RWPE1 (cell line): ENCODE measurements at places on chromosomes 7 and 10.

- no peak for DNase-seq
Measured at GRCh38 chr7:132882714-132883428, 199.0 kb downstream of the CHCHD3 start.

DNA sequence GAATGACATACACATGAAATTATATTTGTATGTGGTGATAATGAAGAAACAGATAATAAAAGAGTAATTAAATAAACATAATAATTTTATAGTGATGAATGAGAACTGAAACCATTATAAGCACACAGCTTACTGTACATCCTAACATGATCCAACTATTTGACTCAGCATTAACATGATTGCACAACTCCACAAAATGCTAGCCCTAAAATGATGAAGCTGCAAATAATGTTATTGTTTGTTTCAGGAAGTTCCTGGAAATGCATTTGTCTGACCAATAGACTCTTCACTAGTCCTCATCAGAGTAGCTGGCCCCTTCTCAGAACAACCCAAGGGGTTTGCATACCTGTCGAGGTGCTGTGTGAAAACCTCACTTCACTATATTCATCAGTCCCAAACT lies 115.5 kb downstream of the RTKN2 start:
- DNase-seq = no peak

GRCh38 chr7:124779194-124779593 lies 13.6 kb upstream of the GPR37 start:
- DNase-seq = no peak

DNA sequence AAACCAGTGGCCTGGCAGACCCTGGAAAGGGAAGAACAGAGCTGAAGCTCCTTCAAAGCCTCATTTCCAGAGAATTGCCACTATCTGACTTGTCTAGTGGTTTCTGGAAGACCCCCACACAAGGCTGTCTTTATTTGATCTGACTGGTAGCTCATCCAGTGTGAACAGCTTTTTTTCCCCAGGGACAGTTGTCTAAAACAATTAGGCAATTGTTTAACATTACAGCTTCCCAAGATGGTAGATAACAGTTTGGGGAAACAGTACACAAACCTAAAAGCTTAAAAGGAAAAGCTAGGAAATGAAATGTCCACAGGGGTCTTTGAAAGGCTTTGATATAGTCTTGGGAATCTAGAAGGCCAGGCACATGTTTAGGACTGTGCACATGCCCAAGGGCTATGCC lies 203.4 kb upstream of the CTBP2 start:
- no peak for DNase-seq

DNA sequence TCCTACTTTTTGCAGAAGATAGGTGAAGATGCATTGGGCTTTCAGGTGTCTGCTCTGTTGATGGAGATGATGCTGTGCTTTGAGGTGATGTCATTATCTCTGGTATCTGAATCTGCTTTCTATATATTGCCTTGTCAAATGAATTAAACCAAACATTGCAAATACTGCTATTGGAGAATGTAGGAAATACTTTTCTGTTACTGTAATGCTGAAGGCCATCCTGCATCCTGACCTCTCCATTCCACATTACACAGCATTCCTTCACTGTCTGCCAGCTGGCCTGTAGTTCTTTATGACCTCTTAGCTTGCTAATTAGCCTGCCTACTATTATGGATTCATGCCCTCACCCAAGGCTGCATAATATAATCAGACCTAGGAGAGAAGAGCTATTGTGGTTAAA lies 73.2 kb downstream of the VCL start:
- DNase-seq = no peak

DNA sequence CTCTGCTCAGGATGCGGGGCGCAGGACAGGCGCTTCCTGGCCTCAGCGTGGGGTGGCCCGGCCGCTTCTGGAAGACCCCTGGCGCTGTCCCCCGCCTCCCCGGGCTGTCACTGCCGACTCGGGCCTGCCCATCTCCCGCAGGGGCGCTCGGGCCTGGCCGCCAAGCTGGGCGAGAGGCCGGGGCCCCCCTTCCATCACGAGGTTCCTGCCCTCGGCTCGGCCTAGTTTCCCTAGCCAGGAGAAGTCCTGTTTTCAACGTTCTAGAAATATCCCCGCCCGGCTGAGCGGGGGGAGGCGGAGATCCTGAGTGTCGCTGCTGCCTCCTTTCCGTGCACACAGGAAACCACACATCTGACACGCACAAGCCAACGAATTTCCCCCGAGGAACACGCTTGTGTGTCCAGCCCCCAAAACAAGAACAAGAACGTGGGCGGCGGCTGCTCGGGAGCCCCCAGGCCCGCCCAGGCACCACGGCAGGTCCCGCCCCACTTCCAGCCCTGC lies 33.7 kb downstream of the AP5Z1 start:
- DNase-seq = no peak

- no peak for DNase-seq
Measured at GRCh38 chr10:121308020-121308419, 290.2 kb downstream of the FGFR2 start.

DNA sequence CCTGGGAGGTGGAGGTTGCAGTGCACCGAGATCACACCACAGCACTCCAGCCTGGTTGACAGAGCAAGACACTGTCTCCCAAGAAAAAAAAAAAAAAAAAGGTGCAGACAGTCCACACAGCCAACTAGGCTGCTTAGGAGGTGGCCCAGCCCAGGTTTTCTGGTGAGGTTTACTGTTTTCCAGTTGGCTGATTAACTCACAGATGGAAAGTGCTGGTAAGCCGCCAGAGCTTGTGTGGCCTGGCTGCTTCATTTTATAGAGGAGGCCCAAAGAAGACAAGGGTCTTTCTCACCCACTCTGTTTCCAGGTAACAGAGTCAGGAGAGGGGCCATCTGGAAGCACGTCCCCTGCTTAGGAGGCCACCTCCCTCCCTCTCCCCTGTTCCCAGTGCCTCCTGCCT lies 6.2 kb downstream of the RHBDD2 start:
- no peak for DNase-seq

DNA sequence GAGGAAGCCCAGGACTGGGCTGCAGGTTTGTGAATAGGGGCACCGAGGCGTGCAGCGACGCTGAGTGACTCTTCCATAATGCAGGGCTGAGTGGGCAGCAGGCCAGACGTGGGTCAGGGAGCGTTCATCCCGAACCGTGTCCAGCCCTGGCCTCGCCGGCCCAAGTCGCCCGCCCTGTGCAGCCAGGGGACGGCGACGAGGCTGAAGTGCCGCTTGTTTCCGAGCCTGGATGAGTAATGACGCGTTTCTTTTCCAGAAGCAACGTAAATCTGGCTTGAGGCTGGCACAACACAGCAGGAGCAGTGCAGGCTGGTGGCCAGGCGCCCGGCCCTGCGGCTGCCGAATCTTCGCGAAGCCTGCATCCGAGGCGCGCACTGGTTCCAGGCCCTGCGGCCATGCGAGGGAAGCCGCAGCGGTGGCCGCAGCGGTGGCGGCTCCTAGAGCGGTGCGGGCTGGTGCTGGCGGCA lies 74.0 kb upstream of the SEC61G start:
- no peak for DNase-seq

DNA sequence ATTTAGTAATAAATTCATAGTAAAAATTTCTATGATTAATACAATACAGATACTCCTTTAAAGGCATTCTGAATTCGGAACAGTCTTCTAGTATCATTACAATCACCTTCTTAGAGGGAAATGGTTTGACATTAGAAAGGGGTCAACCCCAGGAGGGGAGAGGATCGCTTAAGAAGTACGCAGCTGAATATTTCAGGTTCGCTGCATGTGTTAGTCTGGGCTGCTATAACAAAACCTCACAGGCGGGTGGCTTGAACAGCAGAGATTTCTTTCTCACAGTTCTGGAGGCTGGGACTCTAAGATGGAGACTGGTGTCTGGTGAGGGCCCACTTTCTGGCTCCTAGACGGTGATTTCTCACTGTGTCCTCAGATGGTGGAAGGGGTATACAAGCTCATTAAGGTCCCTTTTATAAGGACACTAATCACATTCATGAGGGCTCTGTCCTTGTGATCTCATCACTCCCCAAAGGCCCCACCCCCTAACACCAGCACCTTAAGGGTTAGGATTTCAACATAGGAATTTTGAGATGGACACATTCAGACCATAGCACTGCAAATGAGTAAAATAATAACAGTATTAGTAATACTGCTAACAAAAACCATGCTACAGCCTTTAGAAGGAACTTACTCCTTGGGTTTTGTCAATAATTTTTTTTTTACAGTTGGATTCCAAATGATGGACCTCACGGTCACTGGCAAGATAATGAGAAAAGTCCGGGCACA lies 34.0 kb downstream of the GNA12 start:
- no peak for DNase-seq

GRCh38 chr7:30148951-30149459 lies 14.2 kb downstream of the MTURN start:
- peak; percentile 48 for DNase-seq

DNA sequence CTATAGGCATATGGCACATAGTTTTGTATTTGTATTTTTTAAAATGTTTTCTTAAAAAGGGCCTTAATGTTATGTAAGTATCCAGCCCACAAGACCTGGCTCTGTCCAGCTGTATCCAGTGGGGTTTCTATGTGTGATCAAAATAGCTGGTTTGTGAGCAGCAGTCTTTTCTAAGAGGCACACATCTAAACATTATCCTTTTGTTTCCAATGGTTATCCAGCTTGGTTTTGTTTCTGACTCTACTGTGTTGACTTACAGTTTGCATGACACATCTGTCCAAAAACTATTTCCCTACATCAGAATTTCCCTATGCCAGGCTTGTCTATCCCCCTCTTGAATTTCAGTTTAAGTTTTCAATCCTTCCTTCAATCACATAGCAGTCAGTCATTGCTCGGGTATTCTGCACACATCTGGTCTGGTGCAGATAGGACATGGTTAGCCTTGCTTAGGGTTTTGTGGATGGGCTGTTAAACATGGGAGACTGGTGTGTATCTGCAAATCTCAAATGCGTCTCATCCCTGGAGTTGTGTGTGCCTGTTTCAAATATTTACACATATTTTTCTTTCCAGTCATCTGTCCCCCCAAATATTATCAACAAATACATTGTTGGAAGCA lies 104.2 kb downstream of the SAMD9 start:
- no peak for DNase-seq

- no peak for DNase-seq
Measured at GRCh38 chr10:61076572-61077114, 132.7 kb upstream of the RHOBTB1 start.

GRCh38 chr10:34567659-34568253 lies 247.3 kb downstream of the PARD3 start:
- no peak for DNase-seq

DNA sequence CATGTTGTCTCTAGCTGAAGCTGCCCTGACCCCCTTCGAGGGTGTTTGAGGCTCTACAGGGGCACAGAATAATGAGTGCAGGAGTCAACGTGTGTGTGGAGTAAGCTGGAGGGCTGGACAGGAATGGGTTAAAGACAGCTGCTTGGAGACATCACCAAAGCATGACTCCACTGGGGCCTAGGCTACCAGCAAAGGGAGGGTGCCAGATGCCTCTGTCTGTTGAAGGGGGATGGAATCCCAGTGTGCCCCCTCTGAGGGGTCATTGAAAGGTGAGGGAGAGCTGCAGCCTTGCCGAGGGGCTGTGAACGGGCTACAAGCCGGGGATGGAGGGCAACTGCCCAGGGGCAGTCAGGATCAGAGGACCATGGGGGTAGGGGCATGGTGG lies 51.7 kb upstream of the PODXL start:
- no peak for DNase-seq

GRCh38 chr7:115052706-115053105 lies 130.8 kb downstream of the MDFIC start:
- no peak for DNase-seq
